Stimulated activated CD8-positive, alpha-beta memory T cell treated with anti-CD3 and anti-CD28 coated beads, Interleukin-2, amount 100 ng/mL, for 48 hours (primary cell): ENCODE measurements at places on chromosomes 12 and 14.
A peak's percentile ranks its signal among the peaks of the same experiment; 100 is the strongest.

- no peak for DNase-seq
These were observed 39.3 kb upstream of the RTRAF start for GRCh38 chr14:51950007-51950406.

- DNase-seq = no peak
These were observed 2.5 kb downstream of the LEMD3 start for GRCh38 chr12:65171870-65172269.

- no peak for DNase-seq
These were observed 216.5 kb upstream of the BTG1 start for GRCh38 chr12:92362126-92362525.

GRCh38 chr14:52031781-52032180 is 37.1 kb downstream of the NID2 start:
- no peak for DNase-seq

GRCh38 chr12:114473717-114474116 is 67.8 kb upstream of the TBX5 start:
- DNase-seq = no peak

DNA sequence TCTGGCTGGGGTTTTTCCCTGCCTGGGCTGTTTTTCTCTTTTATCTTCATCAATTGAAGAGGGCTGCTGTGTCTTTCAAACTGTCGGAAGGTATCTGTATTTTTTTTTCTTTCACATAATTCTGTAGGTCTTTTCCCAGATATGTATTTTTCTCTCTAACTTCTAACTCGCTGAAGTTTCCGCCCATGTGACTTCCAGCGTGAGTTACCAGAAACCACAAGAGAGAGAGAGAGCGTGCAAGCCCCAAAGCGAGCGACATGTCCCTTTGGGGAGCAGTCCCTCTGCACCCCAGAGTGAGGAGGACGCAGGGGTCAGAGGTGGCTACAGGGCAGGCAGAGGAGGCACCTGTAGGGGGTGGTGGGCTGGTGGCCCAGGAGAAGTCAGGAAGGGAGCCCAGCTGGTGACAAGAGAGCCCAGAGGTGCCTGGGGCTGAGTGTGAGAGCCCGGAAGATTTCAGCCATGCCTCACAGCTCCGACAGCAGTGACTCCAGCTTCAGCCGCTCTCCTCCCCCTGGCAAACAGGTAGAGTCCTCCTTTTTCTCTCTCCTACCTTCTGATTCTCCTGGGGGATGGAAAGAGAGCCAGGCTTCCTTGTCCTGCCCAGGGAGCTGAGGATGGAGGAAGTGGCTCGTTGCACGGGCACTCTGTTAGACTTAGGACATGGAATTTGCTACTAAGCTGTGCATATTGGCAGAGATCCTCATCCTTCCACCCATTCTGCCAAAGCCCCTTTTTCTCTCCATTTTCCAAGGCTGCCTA is at the start of gene BATF:
Gene BATF, plus strand, starts transcription at position 246 of the 759 bp plus-strand sequence. Its CDS starts 214 bp downstream, at position 460.
- DNase-seq = peak; percentile 64

- DNase-seq = no peak
These were observed 47.9 kb upstream of the GARIN2 start for GRCh38 chr14:67141146-67141900.

DNA sequence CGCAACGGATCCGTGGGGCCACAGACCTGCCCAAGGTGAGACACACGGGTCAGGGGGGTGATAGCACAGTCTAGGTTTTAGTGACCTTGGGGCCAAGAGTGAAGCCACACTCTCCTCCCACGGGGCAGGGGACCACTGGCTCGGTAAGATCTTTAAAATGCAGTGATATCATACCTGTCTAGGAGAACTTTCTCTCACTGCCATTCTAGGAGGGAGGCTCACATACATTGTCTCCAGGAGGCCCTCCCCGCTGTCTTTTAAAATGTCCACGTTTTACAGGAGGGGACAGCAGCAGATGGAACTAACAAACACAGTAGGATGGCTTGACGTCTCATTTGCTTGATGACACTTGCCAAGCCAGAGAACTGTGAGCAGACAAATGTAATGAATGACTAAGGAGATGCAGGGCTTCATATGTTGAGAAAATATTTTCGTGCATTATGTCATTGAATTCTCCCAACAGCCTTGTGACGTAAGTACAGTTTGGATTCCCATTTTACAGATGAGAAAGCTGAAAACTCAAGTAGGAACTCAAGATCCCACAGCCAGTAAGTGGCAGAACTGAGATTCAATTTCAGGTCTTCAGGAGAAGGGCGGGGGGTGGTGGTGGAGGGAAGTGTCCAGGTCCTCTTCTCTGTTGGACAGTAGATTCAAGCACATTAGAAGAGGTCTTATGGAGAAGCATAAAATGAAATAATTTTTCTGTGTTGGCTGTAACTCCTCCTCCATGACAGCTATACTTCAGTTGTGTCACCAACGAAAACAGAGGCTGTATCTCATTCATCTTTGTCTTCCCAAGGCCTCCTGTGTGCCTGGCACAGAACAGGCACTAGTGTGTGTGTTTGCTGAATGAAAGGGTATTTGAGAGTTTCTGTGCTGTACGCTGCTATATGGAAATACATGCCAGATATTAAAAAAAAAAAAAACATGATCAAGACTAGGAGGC is 2.1 kb downstream of the VASH1 start:
- DNase-seq = no peak

GRCh38 chr12:724194-724855 is 28.1 kb upstream of the WNK1 start:
- no peak for DNase-seq

GRCh38 chr14:72275242-72275641 is 343.0 kb downstream of the RGS6 start:
- no peak for DNase-seq

DNA sequence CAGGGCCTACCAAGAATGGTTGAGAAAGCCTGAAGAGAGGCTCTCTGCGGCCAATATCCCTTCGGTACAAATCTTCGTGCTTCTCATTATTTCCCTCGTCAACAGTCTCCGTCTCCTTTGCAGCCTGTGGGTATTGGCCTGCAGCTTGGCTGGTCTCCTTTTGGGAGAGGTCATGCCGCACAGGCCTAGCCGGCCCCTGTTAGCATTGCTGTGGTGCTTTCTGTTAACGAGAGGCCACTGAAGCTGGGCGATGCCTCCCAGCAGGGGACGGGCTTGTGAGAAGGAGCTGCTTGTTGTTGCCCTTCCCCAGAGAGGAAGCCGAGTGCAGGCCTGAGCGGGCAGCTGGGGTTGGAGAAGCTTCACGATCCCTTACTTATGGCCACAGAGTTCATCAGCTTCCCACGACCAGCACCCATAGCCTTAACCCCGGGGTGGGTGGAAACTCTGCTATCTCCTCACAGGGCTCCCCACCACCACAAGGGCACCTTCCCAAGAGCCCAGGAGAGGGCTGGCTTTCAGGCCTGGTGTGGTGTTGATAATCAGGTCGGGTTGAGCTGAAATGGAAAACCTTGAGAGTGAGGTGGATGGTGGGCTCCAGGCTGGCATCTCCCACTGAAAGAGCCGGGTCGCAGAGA is 228.6 kb downstream of the ZFP36L1 start:
- no peak for DNase-seq

DNA sequence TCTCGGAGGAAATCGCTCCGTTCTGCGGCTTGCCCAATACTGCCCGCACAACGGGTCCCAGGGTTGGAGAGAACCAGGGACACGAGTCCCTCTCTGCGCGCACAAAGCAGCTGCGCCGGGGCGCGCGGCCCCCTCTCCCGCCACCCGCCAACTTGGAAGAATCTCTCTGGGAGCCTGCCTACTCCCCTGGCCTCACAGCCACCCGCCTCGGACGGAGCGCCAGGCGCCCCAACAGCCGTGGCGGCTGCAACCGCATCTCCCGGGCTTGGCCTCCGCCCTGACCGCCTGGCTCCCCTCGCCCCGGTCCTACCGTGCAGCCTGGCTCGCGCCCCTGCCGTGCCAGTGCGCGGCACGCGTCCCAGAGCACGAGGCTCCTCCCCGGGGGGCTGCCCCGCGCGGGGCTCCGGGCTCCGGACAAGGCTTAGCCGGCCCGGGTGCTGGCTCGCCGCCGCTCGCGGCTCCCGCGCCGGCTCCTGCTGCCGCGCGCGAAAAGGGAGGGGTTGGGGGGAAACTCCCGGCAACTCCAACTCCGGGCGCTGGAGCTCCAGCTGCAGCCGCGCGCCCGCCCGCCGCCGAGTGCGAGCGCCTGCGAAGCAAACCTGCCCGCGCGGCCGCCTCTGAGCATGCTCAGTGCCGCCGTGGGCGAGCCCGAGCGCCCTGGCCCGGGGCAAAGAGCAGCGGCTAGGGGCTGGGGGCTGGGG is at the start of gene STXBP6:
Gene STXBP6, minus strand, starts transcription at position 580 of the 701 bp plus-strand sequence. CDS start 75,329 bp downstream, outside the sequence.
- DNase-seq = peak; percentile 8

- no peak for DNase-seq
These were observed 72.4 kb upstream of the USP44 start for GRCh38 chr12:95623554-95624170.

DNA sequence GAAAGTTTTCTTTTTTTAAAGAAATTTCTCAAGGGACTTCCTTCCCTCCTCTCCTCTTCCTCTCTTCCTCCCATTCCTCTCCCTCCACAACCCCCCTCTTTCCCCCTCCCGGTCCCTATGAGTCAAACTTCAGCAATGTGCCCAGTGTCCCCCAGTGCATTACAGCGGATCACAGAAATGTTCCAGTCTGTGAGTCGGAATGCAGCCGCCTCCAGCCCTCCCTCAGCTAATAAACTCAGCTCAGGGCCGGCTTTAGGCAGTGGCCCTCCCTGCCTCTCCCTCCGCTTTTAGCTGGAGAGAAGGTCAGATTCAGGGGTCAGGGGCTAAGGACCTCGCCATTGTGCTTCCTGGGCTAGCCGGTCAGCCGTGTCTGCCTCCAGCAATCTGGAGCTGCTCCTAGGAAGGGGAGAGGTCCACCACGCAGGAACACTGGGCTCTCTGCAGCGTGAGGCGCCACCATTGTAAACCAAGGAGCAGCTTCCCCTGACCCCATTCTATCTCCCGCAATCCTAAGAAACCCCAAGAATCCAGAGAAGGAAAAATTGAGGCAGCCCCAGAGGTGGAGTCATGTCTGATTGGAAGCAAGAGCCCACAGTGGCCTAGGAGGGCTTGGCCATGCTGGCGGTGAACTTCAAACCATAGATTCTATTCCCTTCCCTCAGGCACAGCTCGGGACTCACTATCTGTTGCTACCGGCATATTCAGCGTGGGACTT is 1.1 kb upstream of the HDAC7 start:
- DNase-seq = no peak

- no peak for DNase-seq
These were observed 275.2 kb downstream of the DACT1 start for GRCh38 chr14:58912799-58913432.

GRCh38 chr12:6810758-6811157 is 10.9 kb upstream of the GPR162 start:
- no peak for DNase-seq

DNA sequence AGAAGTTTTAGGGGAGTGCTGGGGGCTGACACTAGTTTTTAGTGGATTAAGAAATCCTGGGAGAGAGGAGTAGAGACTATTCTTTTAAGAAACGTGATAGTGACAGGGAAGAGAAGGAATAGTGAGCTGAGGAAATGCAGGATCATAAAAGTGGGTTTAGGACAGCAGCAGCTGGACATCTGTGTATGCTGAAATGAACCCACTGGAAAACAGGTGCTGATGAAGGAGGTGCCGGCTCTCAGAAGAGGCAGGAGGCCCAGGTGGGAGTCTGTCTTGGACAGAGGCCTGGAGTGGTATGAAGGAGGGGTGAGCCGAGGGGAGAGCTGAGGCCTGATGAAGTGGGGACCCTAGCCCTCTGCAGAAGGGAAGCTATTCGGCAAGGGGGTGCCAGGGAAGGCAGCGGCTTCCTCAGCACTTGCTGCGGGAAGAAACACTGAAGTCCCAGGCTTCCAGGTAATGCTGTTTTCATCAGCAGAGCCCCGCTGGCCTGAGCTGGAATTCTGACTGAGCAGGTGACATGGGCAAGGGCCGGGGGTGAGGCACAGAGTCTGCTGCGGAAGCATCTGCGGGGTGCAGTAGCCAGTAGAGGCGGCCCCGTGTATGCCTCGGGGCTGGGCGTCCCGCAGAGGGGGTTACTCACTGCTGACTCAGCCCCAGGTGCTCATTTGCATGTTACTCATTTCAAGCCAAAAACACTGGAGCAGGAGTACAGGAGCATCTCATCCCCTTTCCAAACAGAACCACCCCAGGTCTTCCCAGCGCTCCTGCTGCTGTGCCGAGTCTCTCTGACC is 89.7 kb downstream of the TMCC3 start:
- no peak for DNase-seq

- DNase-seq = no peak
These were observed 8.6 kb upstream of the CCDC196 start for GRCh38 chr14:66477567-66477966.

GRCh38 chr14:99737451-99737951 is 53.4 kb downstream of the CYP46A1 start:
- no peak for DNase-seq

GRCh38 chr12:94459728-94460615 is at the start of gene CEP83:
CEP83 (minus strand) TSS chr12:94459867; CDS start chr12:94412490, 47,377 bp downstream.
- DNase-seq = peak; percentile 98

GRCh38 chr12:116274551-116275375 is 2.7 kb downstream of the MED13L start:
- no peak for DNase-seq

GRCh38 chr14:67583711-67584644 is 16.1 kb downstream of the PIGH start:
- no peak for DNase-seq

- DNase-seq = no peak
These were observed 57.0 kb downstream of the ZFP36L1 start for GRCh38 chr14:68735856-68736255.

DNA sequence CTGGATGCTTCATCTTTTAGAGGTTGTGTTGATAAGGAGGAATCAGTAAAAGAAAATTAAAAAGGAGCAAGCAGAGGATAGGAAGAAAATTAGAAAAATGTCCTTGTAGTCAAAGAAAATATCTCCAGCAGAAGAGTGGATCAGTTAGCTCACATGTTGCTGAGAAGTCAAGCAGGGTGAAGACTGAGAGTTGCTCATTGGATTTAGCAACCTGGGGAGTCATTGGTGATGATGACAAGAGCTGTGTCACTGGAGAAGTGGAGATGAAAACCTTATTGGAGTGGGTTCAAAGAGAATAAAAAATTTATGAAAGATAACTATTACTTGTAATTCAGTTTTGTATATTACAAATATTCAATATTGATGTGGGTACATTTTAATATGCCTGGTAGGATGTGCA is 9.8 kb downstream of the FRMD6 start:
- no peak for DNase-seq

GRCh38 chr14:55950135-55950534 is 168.1 kb upstream of the PELI2 start:
- no peak for DNase-seq

GRCh38 chr12:59055204-59055860 is 135.0 kb upstream of the LRIG3 start:
- no peak for DNase-seq

DNA sequence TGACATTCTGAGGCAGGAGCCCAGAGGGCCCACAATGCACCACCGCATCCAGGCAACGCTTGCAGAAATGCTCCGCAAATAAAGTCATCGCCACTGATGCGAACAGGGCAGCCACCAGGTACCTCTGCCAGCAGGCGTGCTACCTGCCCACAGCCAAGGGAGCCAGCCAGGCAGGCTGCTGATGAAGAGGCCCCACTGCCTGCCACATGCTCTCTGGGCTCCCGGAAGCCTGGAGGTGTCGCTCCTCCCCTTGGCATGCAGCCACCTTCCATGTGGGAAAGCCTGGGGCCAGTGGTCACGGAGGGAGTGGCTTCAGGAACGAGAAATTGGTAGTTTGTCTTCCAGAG is 14.7 kb downstream of the GPR132 start:
- DNase-seq = no peak
